ENCODE measurements at places on chromosomes 2 and 18.

DNA sequence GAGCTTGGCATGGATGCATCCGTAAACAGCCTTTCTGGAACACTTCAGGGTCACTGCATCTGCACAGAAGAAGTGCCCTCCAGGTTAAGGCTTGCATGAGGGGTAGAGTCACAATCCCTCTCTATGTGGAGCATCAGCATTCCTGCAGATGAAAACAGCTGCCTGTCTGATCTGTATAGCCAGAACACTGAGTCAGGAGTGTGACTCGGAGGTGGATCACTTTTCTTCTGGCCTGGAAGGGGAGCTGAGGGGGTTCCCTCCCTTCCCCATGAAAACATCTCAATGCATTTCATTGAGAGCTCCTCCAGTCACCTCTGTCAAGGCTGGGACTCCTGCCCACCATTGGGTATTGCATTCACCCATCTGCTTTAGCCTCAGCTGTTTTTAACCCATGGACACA, 72.5 kb upstream of the SERPINE2 start:
- no peak for DNase-seq

- DNase-seq, result peak; percentile 66
These were observed 120.1 kb upstream of the SLC39A10 start for GRCh38 chr2:195536906-195537305.

GRCh38 chr2:2757764-2758163, 426.7 kb upstream of the MYT1L start:
- DNase-seq, result no peak

DNA sequence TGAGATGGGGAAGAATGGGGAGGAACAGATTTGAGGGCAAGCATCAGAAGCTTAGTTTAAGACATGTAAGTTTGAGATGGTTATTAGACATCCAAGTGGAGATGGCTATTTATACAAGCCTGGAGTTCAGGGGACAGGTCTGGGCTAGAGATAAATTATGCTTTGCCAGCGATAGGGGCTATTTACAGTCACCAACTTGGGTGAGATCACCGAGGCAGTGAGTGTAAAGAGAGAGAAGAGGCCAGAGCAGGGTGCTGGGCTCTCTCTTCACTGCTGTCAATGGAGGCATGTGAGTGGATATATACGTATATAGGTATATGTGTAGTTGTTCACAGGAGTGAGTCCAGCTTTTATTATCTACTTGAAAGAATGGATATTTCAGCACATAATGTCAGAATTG, 81.0 kb downstream of the QPCT start:
- no peak for DNase-seq

DNA sequence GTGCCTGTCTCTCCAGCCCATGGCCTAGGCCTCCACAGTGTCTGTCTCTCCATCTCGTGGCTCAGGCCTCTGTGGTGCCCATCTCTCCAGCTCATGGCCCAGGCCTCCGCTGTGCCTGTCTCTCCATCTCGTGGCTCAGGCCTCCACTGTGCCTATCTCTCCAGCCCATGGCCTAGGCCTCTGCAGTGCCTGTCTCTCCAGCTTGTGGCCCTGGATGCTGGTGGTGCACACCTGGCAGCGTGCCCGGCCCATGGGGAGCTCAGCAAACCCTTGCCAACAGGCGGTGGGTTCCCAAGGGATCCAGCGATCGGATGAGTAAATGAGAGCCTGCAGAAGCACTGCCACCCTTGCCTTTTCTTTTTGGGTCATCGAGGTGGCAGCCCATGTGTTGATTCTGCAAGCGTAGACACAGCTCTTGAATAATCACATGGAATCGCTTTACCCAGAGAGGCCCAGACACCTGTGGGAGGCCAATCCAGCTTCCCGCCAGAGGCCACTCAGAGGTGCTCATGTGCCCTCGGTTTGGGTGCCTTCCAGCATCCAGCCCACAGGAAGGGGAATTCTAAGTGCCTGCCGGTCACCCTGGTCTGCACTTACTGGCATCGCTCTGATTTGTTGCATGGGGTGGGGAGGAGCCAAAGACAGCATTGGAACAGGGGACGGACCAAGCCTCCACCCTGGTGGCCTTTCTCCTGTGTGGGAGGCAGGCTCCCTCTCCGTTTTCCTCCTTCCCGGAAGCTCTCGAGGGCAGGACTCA, 101.8 kb upstream of the HDAC4 start:
- DNase-seq, result no peak

DNA sequence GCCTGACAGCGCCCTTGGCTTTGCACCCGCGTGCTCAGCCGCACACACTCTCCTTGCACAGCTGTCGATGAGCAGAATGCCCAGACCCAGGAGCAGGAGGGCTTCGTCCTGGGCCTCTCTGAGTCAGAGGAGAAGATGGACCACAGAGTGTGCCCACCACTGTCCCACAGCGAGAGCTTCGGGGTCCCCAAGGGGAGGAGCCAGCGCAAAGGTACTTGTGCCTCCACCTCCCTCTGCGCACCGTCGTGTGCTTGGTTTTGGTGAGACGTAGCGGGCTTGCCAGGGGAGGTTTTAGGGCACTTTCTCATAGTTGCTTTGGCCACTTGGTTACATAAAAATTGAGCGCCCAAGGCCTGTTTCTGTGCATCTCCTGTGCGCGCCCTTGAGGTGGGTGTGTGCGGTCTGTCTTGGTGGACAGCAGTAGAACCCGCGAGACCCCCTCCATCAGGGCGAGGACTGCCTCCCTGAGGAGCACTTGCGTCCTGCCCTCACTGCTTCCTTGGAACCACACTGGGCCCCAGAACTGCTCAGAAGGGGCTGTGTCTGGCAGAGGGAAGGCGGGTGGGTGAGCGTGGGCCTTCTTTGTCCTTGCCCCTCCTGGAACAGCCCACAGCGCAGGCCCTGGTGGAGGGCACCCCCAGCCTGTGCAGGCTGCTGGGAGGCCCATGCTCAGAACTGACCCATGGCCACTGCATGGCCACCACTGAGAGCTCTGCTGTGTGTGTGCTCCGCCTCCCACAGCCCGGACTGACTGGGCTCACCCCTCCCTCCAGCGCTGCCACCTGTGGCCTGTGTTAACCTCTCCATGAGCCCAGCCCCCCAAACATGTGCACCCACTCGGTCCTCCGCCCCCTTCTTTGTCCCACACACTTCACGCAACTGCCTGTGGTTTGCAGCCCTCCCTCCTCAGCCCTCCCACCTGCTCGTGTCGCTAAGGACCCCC, 95.9 kb downstream of the DGKD start:
- DNase-seq, result peak; percentile 46

DNA sequence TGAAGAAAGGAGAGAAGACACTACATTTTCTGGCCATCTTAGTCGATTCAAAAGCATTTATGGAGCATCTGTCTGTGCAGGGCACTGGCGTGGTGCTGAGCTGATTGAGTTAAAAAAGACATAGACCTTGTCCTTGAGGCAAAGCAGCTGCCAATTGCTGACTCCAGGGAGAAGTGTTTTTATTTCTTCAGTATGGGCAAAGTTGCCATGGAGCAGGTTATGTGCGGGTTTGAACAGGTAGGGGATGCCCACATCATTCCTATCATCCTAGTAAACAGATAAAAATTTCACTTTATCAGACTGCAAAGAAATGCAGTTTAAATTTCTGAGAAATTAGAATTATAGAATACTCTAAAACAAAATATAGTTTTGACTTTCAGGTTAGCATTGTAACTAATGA, 125.8 kb downstream of the NUP35 start:
- no peak for DNase-seq

DNA sequence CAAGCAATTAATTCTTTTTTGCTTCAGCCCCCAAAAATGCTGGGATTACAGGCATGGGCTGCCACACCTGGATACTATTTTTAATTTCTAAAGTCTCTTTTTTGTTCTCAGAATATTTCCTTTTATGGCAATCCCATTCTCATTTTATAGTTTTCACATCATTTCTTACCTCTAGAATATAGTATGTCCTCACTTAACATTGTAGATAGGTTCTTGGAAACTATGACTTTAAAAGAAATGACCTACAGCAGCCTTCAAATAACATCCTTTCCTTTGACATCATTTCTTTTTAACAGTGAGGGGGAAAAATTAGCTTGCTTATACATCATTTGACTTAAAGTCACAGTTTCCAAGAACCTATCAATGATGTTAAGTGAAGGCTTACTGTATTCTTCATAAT, 31.6 kb downstream of the RBBP8 start:
- no peak for DNase-seq

DNA sequence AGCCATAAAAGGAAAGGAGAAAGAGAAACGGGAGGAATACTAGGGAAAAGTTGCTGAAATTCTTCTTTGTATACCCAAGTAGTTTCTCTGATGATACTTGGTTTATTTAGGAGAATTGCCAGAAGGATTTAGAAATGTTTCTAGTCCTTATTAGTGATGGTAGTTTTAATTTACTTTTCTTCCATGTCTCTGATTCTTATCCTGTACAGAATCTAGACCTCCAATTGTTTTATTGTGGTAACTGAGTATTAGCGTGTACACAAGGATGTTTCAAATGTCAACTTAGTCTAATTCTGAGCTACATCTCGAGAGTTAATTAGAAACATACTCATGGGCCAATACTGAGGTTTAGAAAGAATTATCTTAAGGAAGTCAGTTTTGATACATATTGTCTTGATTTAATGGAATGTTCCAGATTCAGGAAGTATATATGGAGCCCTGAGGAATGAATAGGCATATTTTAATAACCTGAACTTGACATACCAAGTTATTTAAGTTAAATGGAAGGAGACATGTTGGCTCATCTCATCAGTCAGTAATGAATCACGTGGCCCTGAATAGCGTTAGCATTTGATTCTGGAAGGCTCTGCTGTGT, 219.6 kb downstream of the LTBP1 start:
- no peak for DNase-seq

- DNase-seq, result peak; percentile 50
These were observed 70.8 kb upstream of the NOSTRIN start for GRCh38 chr2:168731616-168732015.

DNA sequence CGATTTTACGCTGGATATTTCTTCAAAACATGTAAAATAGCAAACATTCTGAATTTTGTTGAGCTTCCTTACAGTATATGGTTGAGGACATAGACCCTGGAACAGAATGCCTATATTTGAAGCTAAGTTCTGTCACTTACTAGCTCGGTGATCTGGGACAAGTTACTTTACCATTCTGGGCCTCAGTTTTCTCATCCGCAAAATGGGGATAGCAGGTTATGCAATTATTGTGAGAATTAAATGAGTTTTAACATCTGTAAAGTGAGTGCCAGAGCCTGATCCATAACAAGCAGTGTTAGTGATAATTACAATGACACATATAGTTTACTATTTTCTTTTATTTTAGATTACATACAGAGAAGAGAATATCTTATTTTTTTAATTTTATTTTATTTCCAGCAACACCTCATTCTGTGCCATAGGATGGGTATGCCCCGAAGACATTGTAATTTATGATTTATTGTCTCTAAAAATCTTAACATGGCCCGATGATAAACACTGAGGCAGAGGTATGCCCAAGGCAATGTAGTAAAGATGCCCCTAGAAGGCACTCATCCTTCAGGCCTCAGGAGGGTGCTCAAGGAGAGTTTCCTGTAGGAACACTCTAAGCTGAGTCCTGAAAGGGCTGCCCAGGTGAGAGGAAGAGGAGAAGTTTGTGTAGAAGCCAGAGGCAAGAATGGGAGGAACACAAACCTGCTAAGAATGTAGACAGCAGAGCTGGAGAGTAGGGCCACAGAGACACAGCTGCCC, 250.9 kb downstream of the BCL11A start:
- no peak for DNase-seq

GRCh38 chr18:63868546-63868945, 19.0 kb upstream of the SERPINB2 start:
- no peak for DNase-seq

GRCh38 chr2:21165350-21165749, 41.6 kb downstream of the TDRD15 start:
- peak; percentile 18 for DNase-seq

DNA sequence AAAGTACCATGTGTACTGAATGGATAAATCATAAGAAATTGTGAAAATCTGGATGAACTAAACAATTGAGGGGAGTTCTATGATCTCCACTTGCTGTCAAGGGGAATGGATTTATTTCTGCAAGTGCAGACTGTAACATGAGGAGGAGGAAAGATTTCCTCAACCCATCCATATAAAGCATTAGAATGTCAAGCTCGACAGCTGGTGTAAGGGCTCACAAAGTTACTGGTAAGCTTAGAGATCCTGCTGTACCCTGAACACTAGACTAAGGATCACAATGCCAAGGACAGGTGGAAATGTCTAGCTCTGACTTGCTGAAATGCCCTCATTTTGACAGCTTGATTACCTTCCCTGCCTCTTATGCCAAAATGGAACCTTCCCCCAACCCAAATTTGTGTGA, 125.3 kb downstream of the TCF4 start:
- DNase-seq, result no peak

- no peak for DNase-seq
These were observed 34.8 kb downstream of the LBH start for GRCh38 chr2:30266051-30266621.

DNA sequence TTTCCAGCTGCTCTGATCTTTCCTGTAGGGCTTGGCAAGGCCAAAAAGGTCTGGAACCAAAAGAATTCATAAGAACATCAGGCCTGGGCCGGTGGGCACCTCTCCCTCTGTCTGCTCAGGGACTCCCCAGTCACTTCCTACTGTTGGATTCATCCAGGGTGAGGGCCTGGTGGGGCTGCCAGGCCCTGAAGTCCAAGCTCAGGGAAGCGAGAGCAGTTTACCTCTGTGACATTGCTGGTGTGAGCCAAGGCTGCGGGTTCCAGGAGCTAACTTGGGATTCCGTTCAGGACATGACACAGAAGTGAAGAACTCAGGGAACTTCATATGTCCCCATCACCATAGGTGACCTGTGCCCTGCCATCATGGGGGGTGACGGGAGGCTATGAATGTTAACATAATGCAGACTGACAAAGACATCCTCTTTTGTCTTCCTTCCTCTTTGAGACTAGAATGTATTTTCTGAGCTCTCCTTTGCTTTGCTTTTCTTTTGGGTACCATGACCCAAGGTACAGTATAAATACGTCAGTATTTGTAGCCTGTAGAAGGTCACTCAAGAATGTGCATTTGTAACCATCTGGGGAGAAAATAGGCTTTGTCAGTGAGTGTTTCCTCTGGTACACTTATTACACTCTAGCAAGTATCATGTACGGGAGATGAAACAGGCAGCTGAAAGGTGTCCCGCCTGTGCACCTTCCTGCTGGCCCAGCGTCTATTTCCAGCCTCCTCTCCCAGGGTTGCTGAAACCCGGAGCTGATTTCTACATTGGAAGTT, 130.5 kb upstream of the SLC1A4 start:
- peak; percentile 65 for DNase-seq

GRCh38 chr2:241036964-241037421, 38.6 kb downstream of the SNED1 start:
- DNase-seq, result no peak

DNA sequence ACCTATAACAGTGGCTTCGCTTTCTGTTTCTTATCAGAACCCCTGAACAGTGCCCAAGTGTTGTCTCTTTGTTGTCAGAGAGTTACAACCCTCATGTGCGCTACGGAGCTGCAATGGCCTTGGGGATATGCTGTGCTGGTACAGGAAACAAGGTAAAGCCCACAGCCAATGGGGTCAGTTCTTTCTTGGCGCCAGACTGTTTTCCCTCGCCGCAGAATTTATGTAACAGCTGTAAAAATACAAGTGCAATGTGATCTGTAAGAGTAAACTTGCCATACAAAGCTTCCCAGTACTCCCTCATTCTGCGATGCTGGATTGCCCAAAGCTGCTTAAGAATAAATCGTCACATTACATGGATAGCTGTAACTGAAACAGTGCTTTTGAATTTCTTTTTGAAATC, 13.9 kb upstream of the HTR2B start:
- no peak for DNase-seq

Data from NB4 (cell line).